ENCODE measurements at places on chromosomes 7 and 10. TPM values are rescaled to one million over a fixed set of nuclear protein-coding genes. Genes with fewer than 3 reads are reported as not detected.

DNA sequence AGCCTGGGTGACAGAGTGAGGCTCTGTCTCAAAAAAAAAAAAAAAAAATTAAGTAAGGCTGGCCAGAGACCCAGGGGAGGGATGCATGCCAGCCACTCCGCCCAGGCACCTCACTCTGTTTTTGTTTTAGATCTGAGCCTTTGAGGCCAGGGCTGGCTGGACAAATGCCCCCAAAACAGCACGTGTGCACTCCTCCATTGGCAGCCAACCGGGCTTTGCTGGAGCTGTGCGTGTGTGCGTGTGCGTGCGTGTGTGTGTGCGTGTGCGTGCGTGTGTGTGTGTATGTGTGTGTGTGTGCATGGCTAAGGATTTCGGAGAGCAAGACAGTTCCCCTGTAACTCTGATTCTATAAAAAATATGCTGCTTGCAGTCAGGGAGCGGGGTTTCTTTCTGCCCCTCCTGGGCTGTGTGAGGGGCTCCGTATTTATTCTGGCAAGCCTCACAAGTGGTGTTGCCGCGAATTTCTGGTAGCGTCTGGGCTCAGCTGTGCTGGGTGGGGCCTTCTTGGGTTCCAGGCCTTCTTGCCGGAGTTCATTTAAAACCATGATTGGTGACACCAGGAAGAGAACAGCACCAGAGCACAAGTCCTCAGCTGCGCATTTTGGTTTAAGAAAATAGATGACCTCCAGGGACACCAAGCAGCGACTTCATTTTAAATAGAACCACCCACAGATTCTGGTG is 28.1 kb upstream of the UNCX start:
- DNase-seq = peak; percentile 27

- DNase-seq = no peak
Observed at GRCh38 chr7:67653856-67654454, 657.3 kb downstream of the TYW1 start.

The AP3M1 gene
- total RNA-seq = 28.4 TPM

GRCh38 chr10:67246066-67246555 is 320.3 kb downstream of the LRRTM3 start:
- DNase-seq = no peak

The RARRES2 gene
- 174 TPM for total RNA-seq

DNA sequence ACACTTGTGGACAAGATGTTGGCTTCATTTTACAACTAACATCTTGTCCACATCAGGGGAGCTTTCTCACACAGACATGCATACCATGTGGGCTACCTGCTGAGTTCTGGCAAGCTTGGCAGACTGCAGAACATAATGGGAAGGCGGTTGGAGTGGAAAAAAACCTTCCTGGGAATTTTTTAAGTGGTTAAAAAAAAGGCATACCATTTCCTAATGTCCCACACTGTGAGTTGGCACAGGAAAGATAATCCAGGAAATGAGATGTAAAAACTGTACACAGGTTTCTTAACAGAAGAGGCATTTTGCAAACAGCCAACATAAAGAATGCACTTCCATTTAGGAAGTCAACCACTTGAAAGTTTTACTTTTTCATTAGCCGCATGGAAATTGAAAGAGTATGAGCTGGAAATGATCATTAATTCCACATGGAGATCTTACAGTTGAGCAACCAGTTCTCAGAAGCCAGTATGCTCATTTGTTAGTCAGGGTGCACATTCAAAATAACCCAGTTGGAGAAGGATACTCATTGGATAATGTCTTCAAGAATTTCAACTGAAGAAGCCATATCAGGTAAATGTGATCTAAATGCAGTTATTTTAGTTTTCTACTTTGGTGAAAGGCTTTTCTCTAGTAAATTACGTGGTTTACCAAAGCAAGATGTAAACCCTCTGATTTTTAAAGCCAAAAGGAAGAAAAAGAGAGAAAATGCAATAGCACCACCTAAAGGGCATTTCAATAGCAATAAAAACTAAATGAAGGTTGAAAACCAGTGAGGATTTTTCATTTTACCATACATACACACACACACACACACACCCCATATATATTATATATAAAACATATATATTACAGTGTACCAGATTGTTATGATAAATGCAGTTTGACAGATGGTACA is 194.0 kb downstream of the TAX1BP1 start:
- DNase-seq = peak; percentile 54

The CPA4 gene
- 20.0 TPM for total RNA-seq

- no peak for DNase-seq
Observed at GRCh38 chr7:149791-150636, 42.4 kb upstream of the FAM20C start.

The PLAC9 gene
- 16.7 TPM for total RNA-seq

GRCh38 chr10:60286559-60286958 is 103.1 kb downstream of the ANK3 start:
- no peak for DNase-seq

DNA sequence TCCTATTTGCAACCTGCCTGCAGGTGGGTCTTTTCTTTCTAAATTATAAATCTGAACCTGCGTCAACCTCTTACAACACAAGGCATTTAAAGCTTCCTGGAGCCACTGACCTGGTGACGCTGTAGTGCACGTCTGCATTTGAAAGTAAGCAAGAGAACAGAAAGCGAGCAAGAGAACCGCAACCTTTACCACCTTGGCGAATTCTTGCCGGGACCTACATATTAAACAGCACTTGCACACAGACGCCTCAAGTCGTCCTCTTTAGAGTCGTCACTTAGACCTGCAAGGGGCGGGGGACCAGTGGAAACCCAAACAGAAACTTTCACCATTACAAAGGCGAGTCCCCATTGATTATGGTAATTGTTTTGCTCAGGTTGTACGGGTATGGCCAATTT is 9.5 kb downstream of the GLI3 start:
- DNase-seq = no peak

- DNase-seq = no peak
Observed at GRCh38 chr10:63478564-63478963, 12.8 kb upstream of the JMJD1C start.

DNA sequence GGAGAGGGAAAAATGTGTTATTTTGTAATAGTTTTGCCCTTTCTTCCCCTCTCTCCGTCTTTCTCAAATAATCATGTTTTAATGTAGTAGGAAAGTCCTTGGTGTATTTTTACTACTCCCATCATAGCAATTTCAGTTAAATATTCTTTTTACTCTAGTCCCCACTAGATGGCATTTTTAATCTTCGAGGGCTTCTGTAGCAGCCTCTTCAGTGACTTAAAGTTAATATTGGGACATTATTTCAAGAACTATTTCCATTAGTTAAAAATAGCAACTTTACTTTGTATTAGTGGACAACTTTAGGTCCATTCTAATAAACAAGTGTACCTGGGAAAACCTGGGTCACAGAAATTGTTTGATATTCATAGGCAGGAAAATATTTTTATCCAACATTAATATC is 23.0 kb downstream of the EDRF1 start:
- DNase-seq = no peak

GRCh38 chr7:70303780-70304179 is 705.5 kb downstream of the AUTS2 start:
- DNase-seq = no peak

- DNase-seq = no peak
Observed at GRCh38 chr10:121303287-121303890, 294.9 kb downstream of the FGFR2 start.

The LRRC18 gene
- 0.66 TPM for total RNA-seq

DNA sequence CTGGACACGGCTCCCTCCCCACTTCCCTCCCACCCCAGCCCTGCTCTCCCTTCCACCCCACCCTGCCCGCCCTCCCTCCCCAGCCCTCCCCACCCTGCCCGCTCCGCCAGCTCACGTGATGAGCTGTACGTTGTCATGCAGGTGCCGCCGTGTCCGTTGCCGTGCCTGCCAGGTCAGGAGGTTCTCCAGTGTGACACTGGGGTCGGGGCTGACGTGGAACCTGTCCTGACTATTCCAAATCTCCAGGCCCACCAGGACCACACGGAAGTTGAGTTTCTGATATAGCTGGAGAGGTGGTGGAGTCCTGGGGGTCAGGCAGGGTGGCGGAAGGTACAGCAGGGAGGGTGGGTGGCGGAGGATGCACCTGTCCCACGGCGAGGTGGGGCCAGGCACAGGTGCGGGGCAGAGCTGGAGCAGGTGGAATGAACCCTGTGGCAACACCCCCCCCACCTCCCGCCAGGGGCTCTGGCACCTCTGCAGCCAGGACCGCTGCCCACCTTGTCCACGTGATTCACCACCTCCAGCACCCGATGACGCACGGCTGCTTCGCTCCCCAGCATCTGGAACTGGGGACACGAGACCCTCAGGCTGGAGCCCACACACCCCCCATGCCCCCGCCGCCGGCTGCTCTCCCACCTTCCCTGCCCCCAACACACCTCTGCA is 4.2 kb downstream of the ADAM8 start:
- no peak for DNase-seq

GRCh38 chr10:14554491-14555205 is 220.0 kb downstream of the FAM107B start:
- DNase-seq = peak; percentile 29

The GPRIN2 gene
- not detected for total RNA-seq

GRCh38 chr7:87107949-87108776 is 44.1 kb upstream of the DMTF1 start:
- DNase-seq = no peak

DNA sequence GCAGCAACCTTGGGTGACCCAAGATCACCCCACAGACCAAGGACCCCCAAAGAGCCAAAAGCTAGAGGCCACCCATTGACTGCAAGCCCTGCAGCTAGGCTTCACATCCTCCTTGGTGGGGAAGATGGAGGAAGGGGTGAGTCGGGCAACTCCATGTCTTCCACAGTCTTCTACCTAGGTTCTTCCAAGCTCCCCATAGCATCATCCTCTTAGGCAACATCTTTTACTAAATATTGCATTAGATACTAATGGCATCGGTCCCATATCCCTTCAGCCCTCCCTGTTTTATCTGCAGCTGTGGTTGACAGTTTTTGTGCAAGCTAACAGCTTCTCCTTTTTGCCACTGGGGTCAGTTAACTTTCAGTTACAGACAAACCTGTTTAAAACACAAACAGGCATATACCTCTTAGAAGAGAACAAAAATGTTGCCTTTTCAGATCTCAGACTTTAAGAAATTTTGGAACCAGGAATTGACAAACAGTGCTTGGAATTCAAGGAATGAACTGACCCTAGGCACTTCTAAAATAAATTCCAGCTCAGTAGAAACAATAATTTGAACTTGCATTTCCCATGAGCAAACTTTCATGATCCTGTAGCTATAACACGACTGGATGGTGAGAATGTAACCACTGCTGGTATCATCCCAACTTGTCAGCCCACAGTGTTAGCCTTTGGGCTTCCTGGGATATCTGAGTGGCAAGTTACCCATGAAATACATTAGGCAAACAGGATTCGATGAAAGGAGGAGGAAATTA is 33.9 kb upstream of the MSMB start:
- no peak for DNase-seq

DNA sequence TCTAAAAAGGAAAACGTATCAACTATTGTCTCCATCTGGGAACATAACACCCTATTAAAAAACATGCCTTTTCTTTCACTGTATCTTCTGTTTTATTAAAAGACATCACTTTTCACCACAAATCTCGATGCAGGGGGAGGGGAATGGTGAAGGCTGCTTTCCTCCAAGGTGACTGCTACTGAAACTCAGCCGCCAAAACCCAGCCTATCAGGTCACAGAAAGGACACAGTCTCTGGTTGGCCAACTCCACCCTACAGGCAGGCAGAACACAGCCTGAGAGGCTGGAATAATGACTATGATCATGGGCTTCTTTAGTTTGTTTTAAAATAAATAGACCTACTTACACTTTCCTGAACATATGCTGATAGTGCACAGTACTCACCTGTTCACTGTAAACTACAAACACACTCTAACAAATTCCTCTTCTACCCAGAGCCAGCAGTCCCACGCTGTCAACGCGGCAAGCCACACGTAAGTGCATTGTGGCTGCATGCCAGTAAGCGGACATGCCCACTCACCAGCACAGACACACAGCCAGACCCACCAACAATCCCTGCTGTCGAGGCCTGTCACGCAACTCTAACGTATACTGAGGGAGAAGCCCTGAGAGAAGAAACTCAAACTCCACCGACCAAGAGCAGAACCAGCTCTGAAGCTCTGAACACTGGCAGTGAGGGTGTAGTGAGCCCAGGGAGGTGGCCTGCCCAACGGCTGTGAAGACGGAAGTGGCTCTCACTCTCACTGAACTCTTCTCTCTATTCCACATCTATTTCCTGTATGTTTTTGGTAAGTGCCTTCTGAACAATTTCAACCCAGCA is 41.8 kb downstream of the NCAPG2 start:
- DNase-seq = no peak

DNA sequence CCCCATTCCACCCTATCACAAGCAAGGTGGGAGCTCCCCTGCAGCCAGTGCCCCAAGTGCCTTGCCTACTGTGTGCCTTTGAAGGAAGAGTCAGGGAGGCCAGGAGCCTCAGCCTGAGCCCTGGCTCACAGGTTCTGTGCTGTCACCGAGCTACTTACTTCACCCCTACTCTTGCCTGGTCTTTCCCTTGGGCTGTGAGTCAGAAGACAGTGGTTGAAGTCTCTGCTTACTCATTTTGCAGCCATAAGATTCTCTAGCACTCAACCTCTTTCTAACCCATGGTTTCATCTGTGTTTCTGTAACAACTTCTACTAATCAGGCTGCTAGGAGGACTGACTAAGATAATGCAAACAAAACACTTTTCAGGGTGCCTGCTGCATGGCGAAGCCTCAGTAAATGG is 114.5 kb downstream of the PLCE1 start:
- peak; percentile 91 for DNase-seq

The RBP3 gene
- not detected for total RNA-seq

- peak; percentile 92 for DNase-seq
Observed at GRCh38 chr10:89086801-89087521, 96.4 kb downstream of the FAS start.

DNA sequence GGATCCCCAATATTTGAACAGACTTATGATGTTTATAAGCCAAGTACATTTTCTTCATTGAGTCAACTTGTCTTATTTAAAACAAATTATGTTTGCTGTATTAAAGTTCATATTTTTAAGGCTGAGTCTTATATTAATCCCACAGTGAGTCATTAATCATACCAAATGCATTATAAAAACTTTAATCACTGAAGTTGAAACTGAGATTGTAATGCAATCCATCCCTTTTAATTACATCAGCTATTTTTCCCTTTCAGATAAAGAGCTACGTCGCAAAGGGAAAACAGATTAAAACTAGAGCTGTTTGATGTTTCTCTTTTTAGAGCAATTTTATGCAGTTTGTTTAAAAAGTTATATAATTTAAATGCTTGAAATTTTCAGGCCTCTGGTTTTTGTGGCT is 183.0 kb downstream of the ARID5B start:
- peak; percentile 62 for DNase-seq

The HTR5A gene
- total RNA-seq = not detected

DNA sequence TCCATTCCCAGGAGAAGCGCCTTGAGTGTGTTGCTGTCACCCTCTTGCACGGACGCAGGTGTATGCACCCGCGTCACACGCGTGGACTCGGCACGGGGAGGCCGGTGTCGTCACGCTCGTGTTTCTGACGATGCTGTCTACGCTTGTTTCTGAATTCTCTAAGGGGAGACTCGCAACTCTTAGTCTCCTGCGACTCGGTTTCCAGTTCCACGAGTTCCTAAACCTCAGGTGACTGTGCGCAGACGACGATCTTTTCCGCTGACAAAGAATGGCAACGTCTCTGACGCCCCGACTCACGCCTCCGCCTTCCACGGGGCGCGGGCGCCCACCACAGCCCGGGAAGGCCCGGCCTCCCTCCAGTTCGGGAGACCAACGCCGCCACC is 579 bp downstream of the IDI1 start:
- DNase-seq = peak; percentile 50
